ENCODE measurements at places on chromosomes 1 and 21. TPM values are rescaled to one million over a fixed set of nuclear protein-coding genes. Genes with fewer than 3 reads are reported as not detected.
A peak's percentile ranks its signal among the peaks of the same experiment; 100 is the strongest.

- H3K4me1 ChIP-seq: peaks cover 13% of the 10 kb centered on the region
- DNase-seq: no peak
- no peaks in the 10 kb centered on the region for H3K27me3 ChIP-seq
- peak overlapping the region; percentile 72 for H3K27ac ChIP-seq
- H3K4me3 ChIP-seq: peak overlapping the region; percentile 97
- no peaks in the 10 kb centered on the region for H3K36me3 ChIP-seq
These were observed 305 bp upstream of the RPS6KC1 start for GRCh38 chr1:213050745-213051126.

- H3K36me3 ChIP-seq: no peaks in the 10 kb centered on the region
- no peak overlapping the region for H3K27ac ChIP-seq
These were observed 65.2 kb upstream of the ST6GALNAC5 start for GRCh38 chr1:76802094-76802493.

FMOD gene
- not detected for total RNA-seq

DNA sequence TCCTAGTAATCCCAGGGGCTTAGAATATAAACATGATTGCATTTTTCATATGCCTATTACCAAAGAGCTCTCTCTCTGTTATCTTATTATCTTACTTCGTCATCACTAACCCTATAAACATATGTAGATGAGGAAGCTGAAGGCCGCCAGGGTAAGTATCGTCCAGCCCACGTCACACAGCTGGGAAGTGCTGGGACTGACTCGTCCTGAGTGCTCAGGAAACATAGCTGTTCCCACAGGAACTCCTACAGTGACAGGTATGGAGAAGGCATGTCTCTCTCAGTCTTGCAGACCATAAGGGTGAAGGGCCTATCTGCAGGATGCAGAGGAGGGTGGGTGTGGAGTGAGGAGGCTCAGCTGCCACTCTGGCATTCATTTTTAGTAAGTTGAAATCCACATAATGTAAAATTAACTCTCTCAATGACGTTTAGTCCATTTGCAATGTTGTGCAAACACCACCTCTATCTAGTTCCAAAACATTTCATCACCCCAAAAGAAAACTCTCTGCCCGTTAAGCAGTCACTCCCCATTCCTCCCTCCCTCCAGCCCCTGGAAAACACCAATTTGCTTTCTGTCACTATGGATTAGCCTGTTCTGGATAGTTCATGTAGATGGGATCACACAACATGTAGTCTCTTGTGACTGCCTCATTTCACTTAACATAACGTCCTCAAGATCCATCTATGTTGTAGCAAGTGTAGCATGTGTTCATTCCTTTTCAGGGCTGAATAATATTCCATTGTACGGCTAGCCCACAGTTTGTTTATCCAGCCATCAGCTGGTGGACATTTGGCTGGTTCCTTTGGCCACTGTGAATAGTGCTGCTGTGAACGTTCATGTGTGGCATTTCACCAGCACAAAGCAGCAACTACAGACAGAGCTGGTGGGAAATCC lies 68.3 kb downstream of the TCP10L start:
- no peaks in the 10 kb centered on the region for H3K27me3 ChIP-seq
- no peak for DNase-seq
- H3K36me3 ChIP-seq: no peaks in the 10 kb centered on the region
- no peak overlapping the region for H3K27ac ChIP-seq
- H3K4me3 ChIP-seq: no peak overlapping the region
- no peaks in the 10 kb centered on the region for H3K4me1 ChIP-seq

DNA sequence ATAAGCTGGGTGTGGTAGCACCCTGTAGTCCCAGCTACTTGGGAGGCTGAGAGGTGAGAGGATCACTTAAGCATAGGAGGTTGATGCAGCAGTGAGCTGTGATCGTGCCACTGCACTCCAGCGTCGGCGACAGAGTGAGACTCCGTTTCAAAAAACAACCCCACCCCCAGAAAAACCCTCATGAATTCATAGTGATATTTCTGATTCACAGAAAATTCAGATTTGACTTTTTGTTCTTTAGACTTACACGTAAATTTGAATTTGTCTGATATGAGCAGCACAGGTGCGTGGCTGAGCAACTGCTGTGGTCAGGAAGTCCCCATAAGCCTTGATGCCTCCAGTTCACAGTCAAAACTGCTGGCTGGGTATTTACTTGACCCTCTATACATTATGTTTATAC lies 10.0 kb upstream of the MORC3 start:
- no peaks in the 10 kb centered on the region for H3K27me3 ChIP-seq
- no peak overlapping the region for H3K27ac ChIP-seq
- H3K4me3 ChIP-seq: no peak overlapping the region
- DNase-seq: no peak

BMP8A gene
- not detected for total RNA-seq

DNA sequence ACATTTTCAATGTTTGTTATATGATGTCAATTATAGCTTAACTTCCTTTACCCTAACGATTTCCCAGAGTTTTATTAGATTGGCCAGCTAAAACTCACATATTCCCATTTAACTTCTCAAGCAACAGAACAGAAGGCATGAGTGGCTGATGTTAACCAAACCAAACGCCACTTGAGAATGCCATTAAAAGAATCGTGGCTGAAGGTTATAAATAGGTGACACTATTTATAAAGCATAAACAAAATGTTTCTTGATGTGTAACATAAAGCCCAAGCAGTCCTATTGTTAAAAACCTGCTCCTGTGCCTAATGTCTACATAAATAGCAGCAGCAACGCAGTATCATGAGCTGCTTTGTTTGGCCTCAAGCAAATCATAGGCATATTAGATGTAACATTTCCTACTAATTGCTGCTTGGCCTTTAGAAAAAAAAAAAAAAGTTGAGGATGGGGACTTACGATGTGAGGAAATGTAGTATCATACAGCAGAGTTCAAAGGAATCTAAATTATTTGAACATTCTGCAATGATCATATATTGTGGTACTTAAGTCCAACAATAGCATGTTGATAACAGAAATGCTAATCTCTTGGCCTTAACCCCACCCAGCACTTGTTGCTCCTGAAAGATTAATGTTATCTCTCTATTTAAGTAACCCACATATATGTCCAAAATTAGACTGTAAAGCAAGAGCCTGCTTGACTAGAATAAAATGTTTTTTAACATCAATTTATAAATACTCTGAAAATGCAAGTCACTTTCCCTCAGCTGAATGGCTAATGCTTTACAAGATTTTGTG lies 106.0 kb downstream of the ESRRG start:
- no peak overlapping the region for H3K27ac ChIP-seq
- no peak overlapping the region for H3K4me3 ChIP-seq
- no peaks in the 10 kb centered on the region for H3K4me1 ChIP-seq
- no peaks in the 10 kb centered on the region for H3K27me3 ChIP-seq
- DNase-seq: no peak

DNA sequence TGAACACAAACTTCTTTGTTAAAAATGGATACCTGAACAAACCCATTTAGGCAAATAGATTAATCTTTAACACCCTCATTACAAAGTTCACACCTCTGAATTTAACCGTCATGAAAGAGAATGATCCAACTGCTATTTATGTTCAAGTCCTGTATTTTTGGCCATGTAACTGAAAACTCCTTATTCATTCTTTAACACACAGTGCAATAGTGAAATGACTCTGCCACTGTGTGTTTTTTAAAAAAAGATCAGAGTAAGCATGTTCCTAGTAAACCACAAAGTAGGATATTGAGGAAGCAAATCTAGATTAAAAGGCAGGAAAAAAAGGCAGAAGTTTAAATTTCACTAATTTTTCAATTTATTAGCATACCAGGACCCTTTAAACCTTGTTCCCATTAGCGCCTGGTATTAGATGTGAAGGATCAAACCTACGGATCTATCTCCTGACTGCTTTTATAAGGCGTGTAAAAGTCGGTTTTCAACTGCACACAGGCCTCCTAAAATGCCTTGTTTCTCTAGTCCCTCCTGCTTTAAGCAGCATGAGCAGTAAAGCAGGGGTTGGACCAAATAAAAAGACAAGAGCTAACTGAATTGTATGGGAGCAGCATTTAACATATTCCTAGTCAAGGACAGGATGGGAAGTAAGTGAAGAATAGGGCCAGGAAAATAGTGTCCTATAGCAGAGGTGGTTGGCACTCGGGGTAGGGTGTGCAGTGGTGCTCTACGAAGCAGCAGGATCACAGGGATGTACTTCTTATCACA lies 33.4 kb downstream of the NUCKS1 start:
- H3K4me3 ChIP-seq: no peak overlapping the region
- no peak overlapping the region for H3K27ac ChIP-seq
- H3K36me3 ChIP-seq: peaks cover 21% of the 10 kb centered on the region
- no peaks in the 10 kb centered on the region for H3K4me1 ChIP-seq
- no peaks in the 10 kb centered on the region for H3K27me3 ChIP-seq

GRCh38 chr1:233671286-233671685 lies 57.4 kb downstream of the KCNK1 start:
- no peak for DNase-seq
- no peaks in the 10 kb centered on the region for H3K4me1 ChIP-seq
- no peak overlapping the region for H3K4me3 ChIP-seq
- H3K27me3 ChIP-seq: no peaks in the 10 kb centered on the region
- no peaks in the 10 kb centered on the region for H3K36me3 ChIP-seq

GRCh38 chr1:33032126-33032869 lies 4.4 kb downstream of the AK2 start:
- peaks cover 15% of the 10 kb centered on the region for H3K36me3 ChIP-seq
- no peak overlapping the region for H3K27ac ChIP-seq
- no peak for DNase-seq
- H3K4me1 ChIP-seq: peaks cover 25% of the 10 kb centered on the region
- no peak overlapping the region for H3K4me3 ChIP-seq
- no peaks in the 10 kb centered on the region for H3K27me3 ChIP-seq

- no peaks in the 10 kb centered on the region for H3K27me3 ChIP-seq
- H3K36me3 ChIP-seq: no peaks in the 10 kb centered on the region
- no peaks in the 10 kb centered on the region for H3K4me1 ChIP-seq
- H3K27ac ChIP-seq: no peak overlapping the region
These were observed 36.5 kb downstream of the C4BPA start for GRCh38 chr1:207140536-207140935.

OR6K6 gene
- not detected for total RNA-seq

DNA sequence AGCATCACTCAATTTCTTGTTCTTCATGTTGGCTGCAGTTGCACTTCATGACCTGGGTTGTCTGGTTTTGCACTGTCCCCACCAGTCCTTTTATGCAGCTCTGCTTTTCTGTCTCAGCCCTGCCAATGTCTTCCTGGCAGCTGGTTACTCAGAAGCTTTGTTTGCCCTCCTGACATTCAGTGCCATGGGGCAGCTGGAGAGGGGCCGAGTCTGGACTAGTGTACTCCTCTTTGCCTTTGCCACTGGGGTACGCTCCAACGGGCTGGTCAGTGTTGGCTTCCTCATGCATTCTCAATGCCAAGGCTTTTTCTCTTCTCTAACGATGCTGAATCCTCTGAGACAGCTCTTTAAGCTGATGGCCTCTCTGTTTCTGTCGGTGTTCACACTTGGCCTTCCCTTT lies 6.6 kb downstream of the PIGV start:
- no peaks in the 10 kb centered on the region for H3K27me3 ChIP-seq
- no peak overlapping the region for H3K27ac ChIP-seq
- no peak overlapping the region for H3K4me3 ChIP-seq
- no peak for DNase-seq
- peaks cover 20% of the 10 kb centered on the region for H3K4me1 ChIP-seq
- H3K36me3 ChIP-seq: no peaks in the 10 kb centered on the region

SLAMF9 gene
- not detected for total RNA-seq

ENAH gene
- 0.08 TPM for total RNA-seq

Data from naive thymus-derived CD4-positive, alpha-beta T cell (primary cell).